ENCODE measurements at places on chromosomes 7 and 10.

DNA sequence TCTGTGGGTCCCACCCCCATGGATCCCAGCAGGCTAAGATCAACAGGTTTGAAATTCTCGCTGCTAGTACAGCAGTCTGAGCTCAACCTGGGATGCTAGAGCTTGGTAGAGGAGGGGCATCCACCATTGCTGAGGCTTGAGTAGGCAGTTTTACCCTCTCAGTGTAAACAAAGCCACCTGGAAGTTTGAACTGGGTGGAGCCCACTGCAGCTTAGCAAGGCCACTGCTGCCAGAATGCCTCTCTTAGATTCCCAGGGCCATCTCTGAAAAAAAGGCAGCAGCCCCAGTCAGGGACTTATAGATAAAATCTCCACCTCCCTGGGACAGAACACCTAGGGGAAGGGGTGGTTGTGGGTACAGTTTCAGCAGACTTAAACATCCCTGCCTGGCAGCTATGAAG lies 190.0 kb upstream of the CACNA2D1 start:
- DNase-seq = no peak

DNA sequence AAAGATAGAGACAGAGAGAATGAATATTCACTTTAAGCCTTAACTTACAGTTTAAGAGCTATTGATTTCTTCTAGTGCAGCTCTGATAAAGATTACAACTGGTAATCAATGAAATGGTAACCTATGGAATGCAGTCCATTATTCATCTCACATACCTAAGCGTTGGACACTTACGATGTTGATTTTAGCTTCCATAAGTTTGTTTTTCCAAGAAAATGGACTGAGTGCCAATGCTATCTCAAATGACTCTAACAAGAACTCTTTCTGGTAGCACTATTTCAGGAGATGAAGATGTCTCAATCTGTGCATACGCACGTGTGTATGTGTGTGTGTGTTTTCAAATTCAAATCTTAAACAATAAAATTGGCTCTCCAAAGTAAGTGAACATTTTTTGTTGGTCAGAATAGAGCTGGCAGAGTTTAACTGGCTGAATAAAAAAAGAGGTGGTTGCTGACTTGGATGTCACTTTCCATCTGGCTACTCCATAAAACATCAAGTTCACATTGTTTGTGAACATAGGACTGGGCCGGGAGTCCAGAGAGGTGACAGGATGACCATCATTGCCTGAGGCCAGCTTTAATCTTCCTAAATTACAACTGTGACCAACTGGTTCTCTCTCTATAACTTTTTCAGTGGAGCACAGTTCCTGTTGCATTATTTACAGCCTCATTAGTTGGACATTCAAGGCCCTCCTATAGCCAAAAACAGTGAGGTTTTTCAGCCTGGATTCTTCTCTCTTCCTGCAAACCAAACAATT lies 106.9 kb upstream of the CSTF2T start:
- DNase-seq = no peak

DNA sequence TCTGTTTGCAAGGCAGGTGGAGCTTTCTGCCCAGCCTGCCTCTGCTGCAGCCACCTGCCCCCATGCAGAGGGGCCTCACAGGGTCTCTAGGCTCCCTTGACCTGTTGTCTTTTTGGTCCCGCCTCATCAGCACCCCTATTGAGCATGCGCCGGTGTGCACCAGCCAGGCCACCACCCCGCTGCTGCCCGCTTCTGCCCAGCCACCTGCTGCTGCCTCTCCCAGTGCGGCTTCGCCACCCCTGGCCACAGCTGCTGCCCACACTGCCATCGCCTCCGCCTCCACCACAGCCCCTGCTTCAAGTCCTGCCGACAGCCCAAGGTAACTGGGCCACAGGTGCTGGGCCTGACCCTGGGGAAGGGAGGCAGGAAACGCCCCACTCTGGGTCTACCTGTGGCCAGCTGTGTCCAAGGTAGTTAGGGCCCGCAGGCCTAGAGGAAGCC lies 38.1 kb downstream of the LDB3 start:
- no peak for DNase-seq

- DNase-seq = no peak
Observed at GRCh38 chr7:128351296-128352152, 7.8 kb upstream of the RBM28 start.

DNA sequence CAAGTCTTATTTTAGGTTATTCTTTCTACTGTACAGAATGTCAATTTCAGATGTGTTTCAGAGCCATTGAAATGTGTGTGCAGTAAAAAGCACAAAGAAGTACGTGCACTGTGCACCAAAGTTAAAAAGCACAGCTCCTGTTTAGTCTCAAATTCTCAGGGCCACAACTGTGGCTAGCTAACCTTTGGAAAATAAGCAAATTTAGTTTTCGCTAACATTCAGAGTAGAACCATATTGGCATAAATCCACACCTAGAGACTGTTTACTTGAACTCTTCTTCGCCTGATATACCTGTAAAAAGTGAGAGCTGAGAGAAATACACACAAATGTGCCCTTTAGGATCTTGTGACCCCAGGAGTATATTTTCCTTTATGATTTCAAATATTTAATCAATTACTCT lies 353.9 kb downstream of the TFEC start:
- DNase-seq = no peak

DNA sequence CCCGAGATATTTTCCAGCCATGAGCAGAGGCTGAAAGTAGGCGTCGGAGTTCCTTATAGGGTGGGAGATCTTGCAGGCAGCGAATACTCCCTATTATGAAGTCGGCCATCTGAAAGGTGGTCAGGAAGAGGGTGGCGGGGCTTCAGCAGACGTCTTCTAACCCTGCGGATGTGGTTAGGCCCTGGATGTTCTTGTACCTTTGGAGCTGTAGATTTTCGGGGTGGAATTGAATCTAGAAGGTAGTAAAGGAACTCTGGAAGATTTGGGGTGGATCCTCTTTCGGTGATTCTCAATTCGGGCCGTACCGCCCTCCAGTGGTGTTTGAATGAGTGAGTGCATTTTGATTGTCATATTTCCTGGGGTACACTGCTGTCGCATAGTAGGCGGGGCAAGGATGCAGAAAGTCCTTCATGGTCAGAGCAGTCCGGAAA lies 635 bp downstream of the NUP205 start:
- DNase-seq = peak; percentile 55

GRCh38 chr10:59833810-59834209 lies 72.5 kb downstream of the CCDC6 start:
- DNase-seq = no peak

DNA sequence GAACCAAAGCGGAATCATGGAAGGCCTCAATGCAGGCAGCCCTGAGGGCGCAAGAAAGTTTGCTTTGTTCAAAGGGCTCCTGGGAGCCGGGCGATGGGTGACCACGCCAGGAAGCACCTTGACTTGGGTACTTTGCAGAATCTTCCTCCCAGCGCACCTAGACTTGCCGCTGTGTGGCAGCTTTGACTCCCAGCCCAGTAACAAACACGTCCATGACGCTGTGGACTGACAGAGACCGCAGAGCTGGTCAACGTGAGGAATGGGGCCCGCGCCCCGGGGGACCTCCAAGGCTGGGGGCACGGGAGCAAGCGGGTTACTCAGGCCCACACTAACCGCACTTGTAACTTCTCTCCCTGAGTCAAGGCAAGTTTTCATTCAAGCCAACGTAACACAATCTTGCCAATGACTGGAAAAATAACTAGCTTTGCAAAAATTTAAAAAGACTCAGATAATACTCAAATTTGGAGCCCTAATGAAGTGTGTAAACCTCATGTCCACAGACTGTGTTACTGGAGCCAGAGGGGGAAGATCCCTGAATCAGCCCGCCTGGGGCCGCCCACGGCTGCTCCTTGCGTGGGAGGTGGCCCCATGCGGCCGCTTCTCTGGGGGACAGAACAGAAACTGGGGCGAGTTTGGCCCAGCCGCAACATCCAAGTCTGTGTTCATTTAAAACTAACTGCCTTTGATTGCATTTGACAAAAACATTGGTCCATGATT lies 130.8 kb downstream of the DNAJB6 start:
- no peak for DNase-seq

DNA sequence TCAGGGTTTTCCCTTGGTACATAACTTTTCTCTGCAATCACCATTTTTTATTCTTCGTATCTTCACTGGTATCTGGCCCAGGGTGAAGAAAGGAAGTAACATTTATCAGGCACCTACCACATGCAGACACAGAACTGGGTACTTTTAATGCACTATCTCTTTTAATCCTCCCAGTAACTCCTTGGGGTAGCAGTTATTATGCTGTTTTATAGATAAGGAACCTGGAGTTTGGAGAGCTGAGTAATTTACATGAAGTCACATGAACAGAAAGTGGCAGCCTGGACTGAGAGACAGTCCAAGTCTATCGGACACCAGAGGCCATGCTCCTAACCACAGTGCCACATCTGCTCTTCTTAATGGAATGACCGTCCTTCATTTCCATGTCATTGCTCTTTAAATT lies 117.1 kb upstream of the PODXL start:
- DNase-seq = no peak

- DNase-seq = no peak
Observed at GRCh38 chr10:128855618-128856428, 611.2 kb upstream of the MGMT start.

- DNase-seq = no peak
Observed at GRCh38 chr7:27193335-27194001, 6.4 kb downstream of the HOXA13 start.

- DNase-seq = no peak
Observed at GRCh38 chr7:100175296-100175935, 1.8 kb downstream of the GPC2 start.

- DNase-seq = peak; percentile 74
Observed at GRCh38 chr10:102814873-102815661, 22.1 kb downstream of the CYP17A1 start.

DNA sequence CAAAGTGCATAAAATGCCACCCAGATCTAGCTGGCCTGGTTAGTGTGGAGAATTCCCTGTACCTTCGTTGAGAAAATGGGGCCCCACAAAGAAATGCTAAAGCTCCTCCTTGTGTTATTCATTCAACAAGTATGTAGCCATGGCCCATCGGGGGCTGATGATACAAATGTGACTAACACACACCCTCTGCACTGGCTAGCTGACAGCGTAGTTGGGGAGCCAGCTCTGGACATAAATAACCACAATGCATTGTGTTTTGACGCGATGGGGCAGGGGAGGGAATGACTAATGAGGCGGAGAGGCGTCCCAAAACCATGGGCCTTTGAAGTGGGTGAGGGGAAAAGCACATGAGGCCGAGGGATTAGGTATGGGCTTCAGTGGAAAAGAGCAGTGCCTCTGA lies 28.2 kb upstream of the ASL start:
- peak; percentile 93 for DNase-seq

DNA sequence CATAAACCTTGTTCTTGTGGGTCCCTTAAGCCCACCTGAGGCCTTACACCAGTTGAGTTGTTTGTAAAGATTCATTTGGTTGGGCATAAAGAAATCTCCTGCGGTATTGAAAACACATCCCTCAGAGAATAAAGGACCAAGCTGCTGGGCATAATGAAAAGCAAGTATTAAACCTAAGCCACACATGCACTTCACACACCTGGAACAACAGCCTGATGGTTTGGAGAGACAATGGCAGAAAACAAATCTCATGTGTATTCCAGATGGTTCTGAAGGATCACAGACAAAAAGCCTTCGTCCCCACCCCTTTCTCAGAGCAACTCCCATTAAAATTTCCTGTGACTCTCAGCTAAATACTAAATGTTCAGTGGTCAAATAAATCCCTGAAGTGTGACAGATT lies 44.2 kb downstream of the FEZF1 start:
- DNase-seq = no peak

GRCh38 chr7:28890137-28890536 lies 68.0 kb downstream of the TRIL start:
- DNase-seq = no peak

GRCh38 chr10:61958805-61959204 lies 57.3 kb downstream of the ARID5B start:
- no peak for DNase-seq

- DNase-seq = peak; percentile 47
Observed at GRCh38 chr7:77330169-77330882, 85.8 kb downstream of the GSAP start.

GRCh38 chr10:24706479-24707118 lies 17.1 kb downstream of the ARHGAP21 start:
- DNase-seq = peak; percentile 97

DNA sequence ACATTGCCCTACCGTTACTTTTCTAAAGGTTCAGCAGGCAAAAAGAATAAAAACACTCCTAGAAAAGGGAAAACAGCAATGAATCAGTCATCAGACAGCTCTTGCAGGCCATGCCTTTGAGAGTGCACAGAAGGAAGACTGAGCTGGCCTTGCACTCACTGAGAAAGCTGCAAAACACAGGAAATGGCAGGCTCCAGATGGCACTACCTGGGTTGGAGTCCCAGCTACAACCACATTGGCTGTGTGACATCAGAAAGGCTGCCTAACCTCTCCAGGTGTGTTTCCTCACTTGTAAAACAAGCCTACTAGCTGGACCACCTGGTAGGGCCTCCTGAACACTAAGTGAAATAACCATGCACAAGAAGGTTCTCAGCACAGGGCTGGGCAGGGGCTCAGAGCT lies 113.7 kb downstream of the SFMBT2 start:
- DNase-seq = no peak

- DNase-seq = peak; percentile 32
Observed at GRCh38 chr7:157271315-157271990, 65.4 kb upstream of the DNAJB6 start.

- no peak for DNase-seq
Observed at GRCh38 chr10:27578316-27578715, 74.2 kb downstream of the RAB18 start.

- DNase-seq = no peak
Observed at GRCh38 chr10:125111118-125111727, 49.1 kb downstream of the CTBP2 start.

GRCh38 chr7:134290286-134290685 lies 26.4 kb downstream of the SLC35B4 start:
- DNase-seq = peak; percentile 33

DNA sequence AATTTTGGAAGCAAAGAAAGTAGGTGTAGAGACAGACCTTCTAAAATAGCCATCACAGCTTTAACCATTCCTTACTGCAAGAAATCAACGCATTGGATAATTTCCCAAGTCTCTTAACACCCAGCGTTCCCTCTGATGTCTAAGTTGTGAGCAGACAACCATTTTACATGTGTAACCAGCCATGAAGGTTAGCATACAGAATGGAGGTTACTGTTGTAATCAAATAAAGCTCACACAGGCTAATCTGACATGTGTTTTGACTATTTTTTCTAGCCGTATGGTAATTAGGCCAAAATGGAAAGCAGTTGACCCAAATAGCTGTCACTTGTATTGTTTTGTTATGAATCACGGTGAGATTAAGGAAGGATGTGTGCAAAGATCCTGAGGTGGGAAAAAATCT lies 336.4 kb downstream of the RNLS start:
- no peak for DNase-seq

Measured in fibroblast of pulmonary artery (primary cell).